ENCODE measurements at places on chromosomes 7 and 10. TPM values are rescaled to one million over a fixed set of nuclear protein-coding genes. Genes with fewer than 3 reads are reported as not detected.

RBP4 gene
- not detected for total RNA-seq

OR2A5 gene
- not detected for total RNA-seq

KNDC1 gene
- total RNA-seq: 1.8 TPM

FAM24B gene
- total RNA-seq: not detected

ARHGAP19 gene
- 58.9 TPM for total RNA-seq

SEPHS1 gene
- total RNA-seq: 95.9 TPM

PPP1R17 gene
- total RNA-seq: 0.09 TPM

DDC gene
- not detected for total RNA-seq

CD36 gene
- total RNA-seq: 0.34 TPM

GIMAP7 gene
- total RNA-seq: not detected

DMBT1 gene
- total RNA-seq: not detected

HYAL4 gene
- total RNA-seq: not detected

LLCFC1 gene
- not detected for total RNA-seq

DNA sequence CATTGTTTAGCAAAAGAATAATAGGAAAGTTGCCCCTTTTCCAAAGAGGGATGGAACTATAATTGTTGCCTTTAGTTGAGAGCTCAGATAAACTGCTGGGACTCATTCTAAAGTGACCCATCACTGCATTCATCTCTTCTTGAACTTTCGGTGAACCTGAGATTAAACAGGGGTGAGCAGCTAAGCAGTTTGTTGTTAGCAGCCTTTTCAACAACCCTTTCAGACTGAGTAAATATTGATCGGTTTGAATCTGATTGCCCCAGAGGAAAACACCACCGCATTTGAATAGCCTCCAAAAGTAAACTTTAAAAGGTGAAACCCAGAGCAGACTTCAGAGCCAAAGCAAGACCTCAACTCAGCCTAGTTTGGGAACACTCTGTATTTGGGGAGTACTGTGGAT is 4.7 kb downstream of the HOXA1 start:
- DNase-seq: no peak

DNA sequence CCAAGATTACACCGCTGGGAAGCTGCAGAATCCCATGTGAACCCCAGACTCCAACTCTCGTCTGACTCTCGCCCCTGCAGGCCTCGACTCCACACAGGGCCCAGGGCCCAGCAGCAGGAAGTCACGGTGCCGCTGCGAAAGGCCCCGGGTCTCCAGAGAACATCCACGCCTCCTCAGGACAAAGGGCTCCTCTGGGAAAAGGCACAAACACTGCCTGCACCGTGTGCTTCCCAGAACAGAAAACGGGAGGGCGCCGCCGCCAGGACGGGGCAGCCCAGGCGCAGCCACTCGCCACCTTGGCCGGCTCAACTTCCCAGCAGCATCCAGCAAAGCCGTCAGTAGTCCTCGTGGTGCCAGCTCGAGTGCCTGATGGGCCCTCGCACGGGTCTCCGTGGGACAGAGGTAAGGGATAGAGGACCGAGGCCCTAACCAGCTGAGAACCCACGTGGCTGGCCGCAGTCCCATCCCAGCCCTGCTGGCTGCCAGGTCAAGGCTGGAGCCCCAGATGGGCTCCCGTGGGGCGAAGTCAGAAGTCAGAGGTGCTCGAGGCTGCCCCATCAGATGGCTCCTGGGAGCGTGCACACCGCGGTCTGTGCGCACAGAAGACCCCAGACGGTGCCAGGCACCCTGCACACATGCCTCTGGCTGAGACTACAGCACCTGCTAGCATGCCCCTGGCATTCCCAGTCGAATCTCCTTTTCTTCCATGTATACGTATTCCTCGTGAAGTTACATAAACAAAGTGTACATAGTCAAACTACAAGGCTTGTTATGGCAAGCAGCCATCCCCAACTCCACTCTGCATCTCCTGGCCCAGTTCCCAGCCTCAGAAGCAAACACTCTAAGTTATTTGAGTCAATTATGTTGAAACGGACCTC is 60.2 kb downstream of the MAD1L1 start:
- DNase-seq: no peak

- no peak for DNase-seq
These were observed 306.7 kb downstream of the CRPPA start for GRCh38 chr7:16114633-16115032.

GRCh38 chr10:70319183-70319582 is 35.4 kb upstream of the NPFFR1 start:
- no peak for DNase-seq

DNA sequence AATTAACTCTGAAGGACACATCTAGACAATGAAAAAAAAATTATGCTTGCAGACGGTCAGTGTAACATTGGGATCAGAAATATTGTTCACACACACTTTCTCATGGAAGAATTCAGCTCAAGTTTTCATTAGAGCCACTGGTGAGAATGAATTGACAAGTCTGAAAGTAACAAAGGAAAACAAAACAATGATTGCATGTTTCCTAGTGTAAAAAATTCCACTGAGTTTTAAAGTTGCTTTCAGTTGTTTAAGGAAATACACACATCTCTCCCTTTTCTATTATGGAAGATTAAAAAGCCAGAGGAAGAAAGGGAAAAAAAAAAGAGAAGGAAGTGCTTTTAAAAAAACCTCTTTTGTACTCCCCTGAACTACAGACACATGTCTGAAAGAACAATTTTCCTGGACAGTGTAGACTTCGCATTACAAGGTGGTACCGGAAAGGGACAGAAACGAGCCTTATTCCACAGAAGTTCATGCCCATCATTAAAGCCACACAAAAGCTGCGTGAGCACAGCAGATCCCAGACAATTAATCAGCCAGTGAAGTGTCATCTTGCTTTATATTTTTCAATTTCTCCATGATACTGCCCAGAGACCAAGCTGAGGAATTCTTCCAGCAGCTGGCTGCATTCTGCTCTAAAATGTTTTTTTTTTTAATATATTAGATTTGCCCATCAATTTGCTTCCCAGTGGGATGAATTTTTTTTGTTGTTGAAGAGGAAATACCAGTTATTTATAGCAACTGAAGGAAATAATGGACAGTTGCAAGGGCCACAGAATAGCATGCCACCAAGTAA is 294.8 kb downstream of the DOCK4 start:
- no peak for DNase-seq

- DNase-seq: no peak
These were observed 32.3 kb downstream of the ATRNL1 start for GRCh38 chr10:115125505-115125904.

- no peak for DNase-seq
These were observed 161.8 kb downstream of the MGMT start for GRCh38 chr10:129628823-129629222.

- DNase-seq: no peak
These were observed 40.3 kb downstream of the SLC25A28 start for GRCh38 chr10:99579971-99580370.

- DNase-seq: no peak
These were observed 60.1 kb upstream of the PAX2 start for GRCh38 chr10:100685331-100685730.

DNA sequence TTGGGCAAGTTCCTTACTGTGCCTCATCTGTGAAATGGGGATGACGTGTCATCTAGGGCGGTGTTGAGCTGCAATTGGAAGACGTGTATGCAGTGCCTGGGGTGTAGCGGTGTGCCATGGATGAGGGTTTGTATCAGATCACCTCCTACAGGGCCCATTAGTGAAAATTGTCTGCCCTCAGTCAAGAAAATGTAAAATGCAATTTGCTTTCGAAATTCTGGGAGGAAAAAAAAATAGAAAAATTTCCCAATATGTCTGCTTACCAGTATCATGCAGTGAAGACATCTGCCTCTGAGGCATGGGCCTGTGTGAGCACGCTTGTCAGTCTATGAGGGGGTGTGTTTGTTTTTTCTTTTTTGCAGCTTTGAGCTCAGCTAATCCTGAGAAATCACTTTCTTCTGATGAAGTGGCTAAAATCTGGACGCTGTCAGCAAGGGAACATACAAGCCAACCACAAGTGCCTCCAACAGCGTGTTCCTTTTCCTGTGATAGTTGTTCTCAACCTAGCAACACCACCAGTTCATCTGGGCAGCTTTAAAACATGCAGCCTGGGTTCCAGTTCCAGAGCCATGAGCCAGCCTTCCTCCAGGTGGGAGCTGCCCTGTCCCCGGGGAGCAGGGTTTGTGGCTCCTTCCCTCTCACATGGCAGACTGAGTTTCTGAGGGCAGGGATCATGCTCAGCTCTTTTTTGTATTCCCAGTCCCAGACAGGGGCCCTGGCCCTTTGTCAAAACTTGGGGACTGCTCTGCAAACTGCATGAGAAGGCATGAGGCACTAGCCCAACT is 10.3 kb downstream of the FAM241B start:
- no peak for DNase-seq

DNA sequence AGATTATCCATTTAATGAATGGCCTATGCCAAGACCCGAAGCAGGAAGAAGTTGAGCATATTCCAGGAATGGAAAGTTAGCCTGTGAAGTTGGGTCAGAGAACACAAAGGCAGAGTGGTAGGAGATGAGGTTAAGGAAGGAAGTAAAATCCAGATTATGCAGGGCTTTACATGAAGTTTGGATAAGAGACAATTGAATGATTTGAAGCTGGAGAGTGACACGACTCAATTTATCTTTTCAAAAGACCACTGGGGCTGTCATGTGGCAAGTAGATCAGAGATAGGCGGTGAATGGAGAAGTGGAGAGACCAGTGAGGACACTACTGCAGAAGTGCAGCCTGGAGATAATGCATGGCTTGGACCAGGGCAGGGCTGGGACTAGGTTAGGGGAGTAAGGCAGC is 7.2 kb upstream of the CNOT4 start:
- no peak for DNase-seq

GRCh38 chr10:82813856-82814255 is 938.9 kb downstream of the NRG3 start:
- no peak for DNase-seq

- no peak for DNase-seq
These were observed 44.5 kb upstream of the TRIM8 start for GRCh38 chr10:102599565-102600327.

GRCh38 chr10:132704008-132704814 is 81.7 kb downstream of the NKX6-2 start:
- DNase-seq: no peak

- DNase-seq: no peak
These were observed 32.6 kb downstream of the NUDT1 start for GRCh38 chr7:2274666-2275065.

DNA sequence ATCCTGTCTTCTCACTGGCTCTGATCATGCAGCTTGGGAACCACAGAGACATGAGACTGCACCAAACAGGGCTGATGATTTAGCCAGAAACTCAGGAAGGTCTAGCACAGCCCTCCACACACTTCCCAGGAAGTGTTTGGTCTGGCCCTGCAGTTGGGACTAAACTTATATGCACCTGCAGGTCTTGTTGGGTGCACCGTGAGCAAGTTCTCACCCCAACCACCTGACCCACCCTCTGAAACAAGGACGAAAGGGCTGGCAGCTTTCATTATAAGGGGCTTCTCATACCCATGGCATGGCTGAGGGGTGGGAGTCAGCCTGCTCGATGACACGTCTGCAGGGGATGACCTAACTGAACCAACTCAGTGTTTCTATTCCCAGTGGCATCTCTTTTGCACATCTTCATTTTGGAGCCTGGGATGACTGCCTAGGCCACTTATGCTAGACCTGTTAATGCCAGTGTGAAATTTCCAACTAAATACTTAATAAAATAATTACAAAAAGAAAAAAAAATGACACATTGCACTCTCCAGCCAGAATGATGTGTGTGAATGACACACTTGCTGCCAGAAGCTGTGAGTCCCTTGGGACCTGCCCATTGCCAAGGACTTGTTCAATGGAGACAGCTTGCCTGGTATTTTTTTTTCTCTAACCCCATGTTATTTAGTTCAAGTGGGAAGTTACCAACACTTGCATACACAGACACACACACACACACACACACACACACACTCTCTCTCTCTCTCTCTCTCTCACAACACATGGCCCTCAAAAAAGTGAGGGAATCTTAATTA is 102.6 kb downstream of the NEURL1 start:
- no peak for DNase-seq

DNA sequence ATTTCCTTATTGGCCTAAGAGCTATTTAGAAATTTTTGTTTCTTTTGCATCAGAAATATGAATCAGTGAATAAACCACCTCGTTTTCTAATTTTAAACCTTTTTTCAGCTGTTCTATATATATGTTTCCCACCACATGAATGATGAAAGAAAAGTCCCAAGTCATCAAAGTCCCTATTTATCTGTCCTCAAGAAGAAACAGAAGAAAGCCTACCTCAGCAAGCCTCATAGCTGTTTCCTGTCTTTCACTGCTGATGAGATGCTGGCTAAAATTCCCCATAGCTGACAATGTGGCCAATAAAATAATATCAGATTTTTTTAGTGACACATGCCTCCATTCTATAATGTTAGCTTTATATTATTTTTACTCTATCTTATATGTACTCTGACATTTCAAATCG is 54.2 kb downstream of the SEC61G start:
- DNase-seq: no peak

DNA sequence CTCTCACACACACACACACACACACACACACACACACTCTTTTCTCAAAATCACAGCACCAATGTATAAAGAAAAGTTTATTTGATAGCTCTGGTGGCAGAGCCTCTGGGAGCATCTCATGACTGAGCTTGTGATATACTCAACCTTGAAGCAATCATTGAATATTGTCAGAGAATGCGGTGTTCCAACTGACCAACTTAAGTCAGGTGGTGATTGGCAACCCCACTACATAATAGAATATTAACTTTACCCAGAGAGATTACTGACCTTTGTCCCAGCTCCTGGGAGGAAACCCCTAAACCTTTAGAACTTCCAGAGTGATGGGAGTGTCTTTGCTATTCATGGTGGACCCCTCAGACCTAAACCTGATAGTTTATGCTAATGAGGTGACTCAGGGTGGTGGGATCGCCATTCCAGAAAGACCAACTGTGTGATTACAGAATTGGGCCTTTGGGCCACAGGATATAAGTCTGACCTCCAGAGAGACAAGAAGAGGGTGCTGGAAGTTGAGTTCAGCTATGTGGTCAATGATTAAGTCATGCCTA is 143.1 kb downstream of the OTUD1 start:
- no peak for DNase-seq
